Nasal cavity respiratory epithelium epithelial cell of viscerocranial mucosa (primary cell): ENCODE measurements at places on chromosomes 12 and 14. TPM values are rescaled to one million over a fixed set of nuclear protein-coding genes. Genes with fewer than 3 reads are reported as not detected.

The RND1 gene
- total RNA-seq, result 0.78 and 4.1 TPM in 2 replicates

The TAS2R13 gene
- under 0.01 and 3.3 TPM in 2 replicates for total RNA-seq

The GABARAPL1 gene
- 31.8 and 37.7 TPM in 2 replicates for total RNA-seq

The KLRC4 gene
- total RNA-seq, result not detected in 2 replicates

The STYK1 gene
- 1.4 and 2.8 TPM in 2 replicates for total RNA-seq
